ENCODE measurements at places on chromosomes 5 and 9. TPM values are rescaled to one million over a fixed set of nuclear protein-coding genes. Genes with fewer than 3 reads are reported as not detected.
A peak's percentile ranks its signal among the peaks of the same experiment; 100 is the strongest.

DNA sequence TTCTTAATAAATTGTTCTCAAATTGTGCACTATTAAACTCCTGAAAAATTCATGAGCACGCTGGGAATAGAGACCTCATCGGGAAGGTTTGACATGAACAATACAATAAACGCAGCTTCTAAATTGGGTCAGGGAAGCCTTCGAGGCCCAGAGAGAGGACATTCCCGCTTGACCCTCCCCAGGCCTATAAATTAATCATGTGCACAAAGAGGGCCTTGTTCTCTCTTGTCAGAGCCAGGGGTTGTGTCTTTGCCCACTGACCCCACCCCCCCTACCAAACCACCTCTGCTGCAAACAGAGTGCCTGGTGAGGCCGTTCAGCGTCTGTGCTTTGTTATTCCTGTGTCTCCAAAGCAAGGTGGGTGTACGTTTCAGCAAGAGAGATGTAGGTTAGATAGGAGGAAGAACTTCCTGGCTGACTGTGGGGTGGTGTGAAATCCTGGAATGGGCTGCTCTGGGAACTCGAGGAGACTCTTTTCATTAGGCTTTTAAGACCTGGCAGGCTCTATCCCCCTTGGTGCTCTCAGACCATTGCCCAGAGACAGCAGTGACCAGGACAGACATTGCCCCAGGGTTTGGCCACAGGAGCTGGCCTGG lies 18.2 kb upstream of the DAB2IP start:
- no peak for DNase-seq

DNA sequence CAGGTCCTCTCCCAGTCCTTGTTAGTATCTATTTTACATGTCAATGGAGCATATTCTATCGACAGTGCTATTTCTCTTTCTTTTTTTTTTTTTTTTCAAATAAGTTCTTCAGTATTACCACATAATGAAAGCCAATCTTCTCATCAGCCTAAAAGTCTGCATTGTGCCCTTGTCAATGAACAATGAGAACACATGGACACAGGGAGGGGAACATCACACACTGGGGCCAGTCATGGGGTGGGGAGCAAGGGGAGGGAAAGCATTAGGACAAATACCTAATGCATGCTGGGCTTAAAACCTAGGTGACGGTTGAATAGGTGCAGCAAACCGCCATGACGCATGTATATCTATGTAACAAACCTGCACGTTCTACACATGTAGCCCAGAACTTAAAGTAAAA lies 47.7 kb upstream of the TEX48 start:
- no peak for DNase-seq

GRCh38 chr5:172772112-172772906 lies 1.3 kb upstream of the DUSP1 start:
- peak; percentile 82 for DNase-seq

- no peak for DNase-seq
Observed at GRCh38 chr5:100516285-100516684, 18.9 kb upstream of the FAM174A start.

GRCh38 chr5:87109746-87110145 lies 157.9 kb upstream of the RASA1 start:
- DNase-seq, result no peak

Gene PLK2
- total RNA-seq, result not detected

DNA sequence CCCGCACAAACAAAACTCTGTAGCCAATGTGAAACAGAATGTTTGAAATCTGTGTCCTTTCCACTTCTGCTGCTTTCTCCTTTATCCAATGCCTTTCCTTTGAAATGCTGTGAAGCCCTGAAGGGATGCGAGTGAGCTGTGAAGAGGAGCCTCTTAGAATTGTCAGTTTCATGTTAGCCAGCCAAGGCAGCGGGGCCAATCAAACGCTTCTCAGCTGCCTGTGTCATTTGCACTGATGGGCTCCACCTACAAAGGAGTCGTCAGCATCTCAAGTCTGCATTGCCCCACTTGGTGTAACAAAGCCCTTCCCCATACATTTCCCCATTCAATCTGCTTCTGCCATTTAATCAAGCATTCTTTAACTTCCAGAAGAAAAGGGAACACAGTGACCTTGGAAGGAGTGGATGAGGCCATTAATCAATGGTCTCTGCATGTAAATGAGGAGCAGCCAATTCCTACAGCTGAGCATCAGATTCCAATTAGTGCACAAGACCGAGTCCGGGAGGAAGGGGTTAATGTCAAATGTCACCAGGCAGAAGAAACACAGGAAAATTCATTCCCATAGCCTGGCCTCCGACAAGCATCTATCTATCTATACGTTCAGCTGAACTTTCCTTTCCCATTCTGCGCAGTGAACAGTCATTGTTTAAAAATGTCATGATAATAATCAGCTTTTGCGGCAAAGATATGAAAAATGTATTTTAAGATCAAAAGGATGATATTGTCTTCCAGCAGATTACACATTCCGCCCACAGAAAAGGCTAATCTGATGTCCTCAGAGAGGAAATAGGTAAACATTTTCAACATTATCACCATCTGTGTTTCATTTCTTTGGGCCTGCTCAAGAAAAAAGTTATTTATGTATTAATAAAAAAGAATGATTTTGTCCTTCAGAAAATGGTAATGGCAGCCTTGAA lies 154.6 kb downstream of the FSTL4 start:
- no peak for DNase-seq

GRCh38 chr5:76790632-76791290 lies 28.1 kb upstream of the F2RL1 start:
- DNase-seq, result no peak
